ENCODE measurements at places on chromosomes 7 and 10.

- no peak for DNase-seq
Observed at GRCh38 chr10:24039897-24040296, 169.0 kb upstream of the KIAA1217 start.

GRCh38 chr7:37118004-37118403 is 330.7 kb downstream of the ELMO1 start:
- DNase-seq = no peak

- no peak for DNase-seq
Observed at GRCh38 chr10:24707445-24707844, 16.2 kb downstream of the ARHGAP21 start.

DNA sequence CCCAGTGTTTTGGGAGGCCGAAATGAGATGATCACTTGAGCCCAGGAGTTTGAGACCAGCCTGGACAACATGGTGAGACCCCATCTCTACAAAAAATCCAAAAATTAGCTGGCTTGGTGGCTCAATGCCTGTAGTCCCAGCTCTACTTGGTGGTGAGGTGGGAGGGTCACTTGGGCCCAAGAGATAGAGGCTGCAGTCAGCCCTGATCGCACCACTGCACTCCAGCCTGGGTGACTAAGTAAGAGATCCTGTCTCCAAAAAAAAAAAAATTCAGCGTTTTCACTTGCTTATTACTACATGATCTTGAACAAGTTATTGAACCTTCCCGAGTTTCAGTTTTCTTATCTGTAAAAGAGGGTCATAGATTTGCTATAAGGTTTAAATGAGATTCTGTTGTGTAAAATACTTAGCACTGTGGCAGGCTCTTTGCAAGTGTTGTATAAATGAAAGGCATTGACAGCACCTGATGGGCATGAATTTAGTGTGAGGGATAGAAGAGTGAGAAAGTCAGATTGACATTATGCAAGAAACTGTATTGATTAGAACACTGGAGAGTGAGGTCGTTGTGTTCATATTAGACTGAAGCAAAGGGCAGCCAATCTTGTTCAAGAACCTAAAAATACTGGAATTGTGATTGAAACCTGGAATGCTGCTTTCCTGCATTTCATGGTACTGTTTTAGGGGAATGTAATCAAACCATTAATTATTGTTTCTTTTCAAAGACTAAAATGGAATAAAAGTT is 136.8 kb downstream of the LCOR start:
- DNase-seq = no peak

DNA sequence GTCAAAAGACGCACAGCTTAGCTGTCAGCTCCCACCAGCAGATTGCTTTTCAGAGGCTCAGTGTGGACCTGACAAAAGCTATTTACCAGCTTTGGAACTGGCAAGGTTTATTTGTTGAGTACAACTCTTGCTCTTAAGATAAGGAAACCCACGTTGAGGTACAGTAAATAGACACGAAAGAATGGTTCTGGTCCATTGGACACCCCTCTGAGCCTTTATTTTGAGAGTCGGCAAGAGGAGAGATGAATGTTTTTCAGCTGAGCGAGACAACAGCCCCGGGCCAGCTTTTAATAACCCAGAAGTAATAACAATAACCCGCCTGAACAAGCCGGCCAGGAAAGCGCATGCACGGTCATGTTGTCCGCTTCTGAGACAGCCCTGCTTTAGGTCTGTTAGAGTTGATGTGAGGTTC is 49.0 kb downstream of the WNT2 start:
- DNase-seq = no peak

GRCh38 chr7:45055594-45056219 is 33.1 kb downstream of the NACAD start:
- no peak for DNase-seq

- peak; percentile 90 for DNase-seq
Observed at GRCh38 chr7:158582089-158582456, 5.5 kb downstream of the PTPRN2 start.

DNA sequence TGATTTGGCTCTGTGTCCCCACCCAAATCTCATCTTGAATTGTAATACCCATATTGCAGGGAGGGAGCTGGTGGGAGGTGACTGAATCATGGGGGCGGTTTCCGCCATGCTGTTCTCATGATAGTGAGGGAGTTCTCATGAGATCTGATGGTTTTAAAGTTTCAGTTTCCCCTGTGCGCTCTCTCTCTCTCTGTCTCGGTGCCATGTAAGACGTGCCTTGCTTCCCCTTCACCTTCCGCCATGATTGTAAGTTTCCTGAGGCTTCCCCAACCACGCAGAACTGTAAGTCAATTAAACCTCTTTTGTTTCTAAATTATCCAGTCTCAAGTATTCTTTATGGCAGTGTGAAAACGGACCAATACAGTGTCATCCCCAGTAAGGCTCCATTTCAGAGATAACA is 48.3 kb upstream of the CHCHD3 start:
- DNase-seq = no peak

DNA sequence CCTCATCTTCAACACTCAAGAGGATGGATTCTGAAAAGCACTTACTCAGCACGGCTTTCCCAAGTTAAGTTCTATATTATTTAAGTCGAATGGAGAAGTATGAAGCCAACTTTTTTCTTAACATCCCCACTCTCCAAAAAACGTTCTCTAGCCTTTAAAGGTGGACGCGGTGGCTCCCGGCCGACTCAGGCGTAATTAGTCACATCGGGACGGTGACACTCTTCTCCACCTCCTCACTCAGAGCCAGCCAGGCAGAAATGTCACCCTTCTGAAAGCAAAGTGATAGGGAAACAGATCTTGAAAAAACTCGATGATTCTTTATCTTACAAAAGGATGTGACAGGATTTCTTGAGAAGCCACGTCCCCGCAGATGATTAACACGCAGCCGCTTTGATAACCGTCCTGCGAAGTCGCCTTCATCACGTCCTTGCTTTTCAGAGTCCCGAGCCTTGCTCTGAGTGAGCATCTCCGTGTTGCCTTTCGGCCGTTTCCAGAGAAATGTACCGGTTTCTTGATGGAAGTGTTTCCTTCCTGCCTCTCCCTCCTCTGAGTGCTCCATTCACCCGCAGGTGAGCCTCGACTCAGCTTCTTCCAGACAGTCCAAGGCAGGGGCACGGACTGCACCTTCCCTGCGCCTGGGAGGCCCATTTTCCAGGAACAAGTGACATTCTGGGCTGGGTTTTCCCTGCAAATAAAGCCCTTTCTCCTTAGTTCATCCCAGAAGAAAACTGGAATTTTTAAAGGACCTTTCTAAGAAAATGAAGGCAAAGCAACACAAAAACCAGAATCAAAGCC is 314.8 kb downstream of the DNAJB6 start:
- no peak for DNase-seq

- DNase-seq = no peak
Observed at GRCh38 chr10:62736168-62736546, 68.4 kb upstream of the ADO start.

DNA sequence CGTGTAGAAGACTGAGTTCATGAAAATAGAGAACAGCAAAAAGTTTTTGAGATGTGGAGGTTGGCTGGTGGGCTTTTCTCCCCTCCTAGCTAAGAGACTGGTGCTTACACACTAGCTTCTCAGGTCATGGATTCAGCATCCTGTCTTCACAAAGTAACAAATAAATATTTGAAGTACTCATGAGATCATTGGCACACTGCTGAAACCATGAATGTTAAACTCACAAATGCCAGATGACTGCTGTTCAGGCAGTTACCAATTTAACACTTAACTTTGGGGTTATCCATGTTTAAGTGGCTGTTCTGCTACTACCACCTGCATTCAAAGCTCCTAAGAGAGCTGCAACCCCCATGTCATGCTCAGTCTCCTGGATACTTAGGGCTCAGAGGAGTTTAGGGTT is 119.0 kb upstream of the BET1 start:
- DNase-seq = no peak

GRCh38 chr10:96261930-96262329 is 9.4 kb downstream of the BLNK start:
- no peak for DNase-seq

- no peak for DNase-seq
Observed at GRCh38 chr10:3419719-3420495, 247.3 kb upstream of the PITRM1 start.

DNA sequence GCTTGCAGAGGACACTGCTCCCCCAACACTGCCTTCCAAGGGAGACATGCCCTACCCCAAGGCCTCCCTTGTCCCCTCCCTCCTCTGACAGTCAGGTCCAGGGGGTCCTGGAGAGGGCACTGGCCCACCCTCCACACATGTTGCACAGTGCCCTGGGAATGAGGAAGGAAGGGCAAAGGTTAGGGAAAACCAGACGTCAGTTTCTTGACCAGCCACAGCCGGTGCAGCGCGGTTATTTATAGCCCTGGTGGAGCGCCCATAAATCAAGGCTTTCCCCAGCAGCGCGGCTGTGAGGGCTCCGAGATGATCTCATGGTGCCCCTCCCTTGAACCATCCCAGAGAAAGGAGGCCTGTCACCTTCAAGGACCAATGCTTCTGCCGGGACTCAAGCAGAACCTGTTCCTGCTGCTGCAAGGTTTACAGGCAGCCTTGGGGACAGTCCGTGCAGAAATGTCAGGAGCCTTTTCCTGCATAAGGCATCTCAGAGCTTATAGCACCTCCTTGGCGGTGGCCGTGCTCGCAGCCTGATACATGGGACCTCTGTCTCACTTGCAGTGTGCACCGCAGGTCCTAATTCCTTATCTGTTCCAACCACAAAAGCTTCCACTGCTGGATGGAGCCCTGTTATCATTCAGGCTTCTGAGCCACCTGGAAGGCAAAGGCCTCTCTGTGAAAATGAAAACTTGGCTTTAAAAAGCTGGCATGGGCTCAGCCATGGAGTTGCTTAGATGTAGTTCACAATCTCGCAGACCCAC is 127.3 kb downstream of the LHPP start:
- peak; percentile 72 for DNase-seq

DNA sequence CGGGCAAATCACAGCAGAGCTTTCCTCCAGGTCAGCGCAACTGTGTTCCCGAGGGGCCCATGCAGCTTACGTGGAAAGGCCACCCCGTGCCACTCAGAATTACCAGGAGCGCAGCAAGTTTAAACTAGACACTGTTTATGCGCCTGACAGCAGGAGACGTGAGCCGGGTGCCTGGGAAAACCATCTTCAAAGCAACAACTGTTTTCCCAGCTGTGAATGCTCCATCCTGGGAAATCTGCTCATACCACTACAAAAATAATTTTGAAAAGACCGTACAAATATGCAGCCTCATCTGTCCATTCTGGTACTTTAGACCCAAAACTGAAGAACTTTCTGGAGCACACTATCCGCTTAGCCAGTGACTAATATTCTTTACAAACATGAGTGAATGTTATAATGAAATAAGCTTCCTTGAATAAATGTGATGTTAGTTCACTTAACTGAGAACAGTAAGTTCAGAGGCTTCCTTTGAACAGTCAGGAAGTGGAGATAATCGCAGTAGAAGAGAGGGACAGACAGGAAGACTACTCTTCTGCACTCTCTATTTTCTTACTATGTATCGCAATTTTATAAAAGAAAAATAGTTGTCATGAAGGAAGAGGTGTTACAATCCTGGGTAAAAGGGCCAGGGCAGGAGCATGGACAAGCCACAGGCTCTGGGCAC is 16.7 kb downstream of the GPER1 start:
- no peak for DNase-seq

DNA sequence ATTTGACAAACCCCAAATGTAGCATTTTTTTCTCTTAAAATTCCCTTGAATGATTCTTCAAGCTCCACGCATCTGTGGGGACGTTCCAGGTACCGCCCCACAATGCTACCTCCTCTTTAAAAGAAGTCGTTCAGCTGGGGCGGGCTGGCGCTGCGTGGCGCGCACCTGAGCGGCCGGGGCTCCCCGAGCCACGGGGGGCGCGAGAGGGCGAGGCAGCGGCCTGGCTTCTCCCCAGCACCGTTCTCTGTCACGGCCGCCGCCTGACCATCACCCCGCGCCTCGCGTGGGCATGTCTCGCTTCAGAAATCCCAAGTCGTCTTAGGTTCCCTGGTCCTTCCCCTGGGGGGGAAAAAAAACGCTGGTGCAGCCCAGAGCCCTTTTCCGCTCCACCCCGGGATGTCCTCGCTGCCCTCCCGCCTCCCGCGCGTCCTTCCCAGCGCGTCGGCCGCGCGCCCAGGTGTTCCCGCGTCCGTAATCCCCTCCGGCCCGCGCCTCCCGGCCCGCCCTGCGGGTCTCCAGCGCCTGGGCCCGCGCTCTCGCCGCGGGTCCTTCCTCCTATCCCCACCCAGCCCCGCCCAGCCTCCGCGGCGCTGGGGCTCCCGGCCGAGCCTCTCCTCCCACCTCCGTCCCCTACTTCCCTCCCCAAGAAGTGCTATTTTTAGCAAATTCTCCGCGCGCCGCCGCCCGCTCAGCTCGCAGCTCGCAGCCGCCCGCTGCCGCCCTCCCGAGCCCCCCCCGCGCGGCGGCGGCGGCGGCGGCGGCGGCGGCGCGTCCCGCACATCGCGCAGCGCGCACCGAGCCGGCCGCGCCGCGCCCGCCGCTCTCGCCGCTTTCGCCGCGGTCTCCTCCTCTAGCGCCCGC is 58.7 kb upstream of the PRPS1L1 start:
- peak; percentile 57 for DNase-seq

DNA sequence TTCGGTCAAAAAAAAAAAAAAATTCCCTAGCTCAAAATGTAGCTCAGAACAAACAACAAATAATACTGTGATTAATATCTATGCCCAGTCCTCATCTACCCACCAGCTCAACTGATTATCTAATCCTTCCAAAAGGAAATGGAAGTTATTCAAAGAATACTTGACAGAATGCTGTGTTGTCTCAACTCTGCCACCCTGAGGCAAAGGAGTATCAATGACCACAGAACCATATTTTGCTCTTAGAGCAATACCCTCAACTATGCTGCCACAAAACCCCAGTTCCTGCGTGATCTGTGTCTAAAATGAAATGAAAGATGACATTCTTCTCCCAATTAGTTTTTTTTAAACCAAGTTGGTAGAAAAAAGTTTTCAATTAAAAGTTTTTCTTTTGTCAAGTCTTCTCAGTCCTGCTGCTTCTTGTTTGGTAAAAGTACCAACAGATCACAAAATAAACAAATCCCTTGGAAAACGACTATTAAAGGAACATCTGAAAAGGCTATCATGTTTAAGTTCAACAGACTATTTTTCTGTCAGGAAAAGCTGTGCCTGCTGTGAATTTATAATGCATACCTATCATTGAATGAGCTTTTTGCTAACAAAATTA is 21.6 kb downstream of the RBM28 start:
- DNase-seq = no peak

GRCh38 chr7:77181734-77182133 is 17.9 kb downstream of the FGL2 start:
- DNase-seq = no peak

DNA sequence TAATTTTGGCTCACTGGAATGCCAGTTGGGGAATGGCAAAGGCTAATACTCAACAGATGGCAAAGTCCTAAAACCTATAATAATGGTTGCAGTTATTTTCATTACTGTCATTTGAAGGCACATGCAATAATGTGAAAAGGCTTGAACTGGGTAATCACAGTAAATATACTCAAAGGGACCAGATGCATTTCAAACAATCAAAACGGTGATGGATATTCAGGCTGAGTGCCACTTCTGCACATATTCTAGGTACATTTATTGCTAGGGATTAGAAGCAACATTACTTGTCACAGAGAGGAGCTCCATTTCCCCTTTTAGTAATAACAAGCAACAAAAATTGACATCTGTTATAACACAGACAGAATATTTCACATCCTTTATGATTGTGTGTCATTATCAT is 171.8 kb downstream of the NXPH1 start:
- no peak for DNase-seq

GRCh38 chr7:144842377-144842851 is 6.6 kb upstream of the TPK1 start:
- no peak for DNase-seq

GRCh38 chr10:131865223-131865917 is 35.4 kb upstream of the PPP2R2D start:
- DNase-seq = no peak

GRCh38 chr7:116071629-116072028 is 41.1 kb upstream of the TFEC start:
- no peak for DNase-seq

All from NCI-H510A treated with DMSO at 0.1 percent for 48 hours (cell line).